ENCODE measurements at places on chromosomes 6 and 20. TPM values are rescaled to one million over a fixed set of nuclear protein-coding genes. Genes with fewer than 3 reads are reported as not detected.

The TTK gene
- 33.0 TPM for total RNA-seq

The OPRM1 gene
- not detected for total RNA-seq

The SEMG1 gene
- not detected for total RNA-seq

The MYB gene
- 0.13 TPM for total RNA-seq

The FAXC gene
- total RNA-seq: 0.07 TPM

The SAMHD1 gene
- total RNA-seq: 19.9 TPM

Data from pulmonary artery endothelial cell (primary cell).